ENCODE measurements at places on chromosomes 6 and 20.

- DNase-seq, result no peak
Observed at GRCh38 chr6:137025786-137026730, 18.7 kb downstream of the IL20RA start.

- no peak for DNase-seq
Observed at GRCh38 chr6:137706083-137706750, 160.8 kb upstream of the TNFAIP3 start.

GRCh38 chr6:43999628-44000027 lies 127.6 kb downstream of the MRPL14 start:
- DNase-seq, result no peak

DNA sequence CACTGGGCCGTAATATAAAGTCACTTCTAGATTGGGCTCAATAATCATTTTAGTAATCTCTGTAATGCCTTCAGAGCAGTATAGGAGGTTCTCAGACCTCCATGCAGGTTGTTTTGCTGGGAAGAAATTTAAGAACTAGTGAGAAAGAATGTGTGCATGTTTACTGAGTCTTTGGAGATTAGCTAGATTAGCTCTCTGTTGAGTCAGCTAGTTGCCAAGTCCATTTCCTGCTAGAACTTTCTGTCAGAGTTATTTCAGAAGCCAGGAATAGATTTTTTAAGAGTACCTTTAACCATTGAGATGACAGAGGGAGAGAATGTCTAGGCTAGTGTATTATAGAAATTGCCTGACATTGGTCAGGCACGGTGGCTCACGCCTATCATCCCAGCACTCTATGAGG lies 33.3 kb downstream of the ORC3 start:
- no peak for DNase-seq

- no peak for DNase-seq
Observed at GRCh38 chr6:411402-412145, 20.0 kb downstream of the IRF4 start.

DNA sequence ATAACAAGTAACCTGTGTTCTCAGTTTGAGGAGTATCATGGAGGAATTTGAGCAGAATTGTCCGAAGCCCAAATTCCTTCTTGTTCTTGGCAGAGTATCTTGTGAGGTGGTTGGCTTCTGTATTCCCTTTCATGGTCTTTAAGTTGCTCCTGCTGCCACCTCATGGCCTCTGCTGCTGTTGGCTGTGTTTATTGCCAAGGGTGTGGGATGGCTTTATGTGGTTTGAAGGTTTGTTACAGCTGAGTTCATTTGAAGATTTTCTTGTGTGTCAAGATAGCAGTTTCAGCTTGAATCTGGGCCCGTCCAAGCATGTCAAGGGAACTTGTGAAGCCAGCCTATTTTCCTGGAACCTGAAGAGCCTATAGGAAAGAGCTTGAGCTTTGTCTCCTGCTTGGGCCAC lies 20.2 kb upstream of the TTK start:
- no peak for DNase-seq

DNA sequence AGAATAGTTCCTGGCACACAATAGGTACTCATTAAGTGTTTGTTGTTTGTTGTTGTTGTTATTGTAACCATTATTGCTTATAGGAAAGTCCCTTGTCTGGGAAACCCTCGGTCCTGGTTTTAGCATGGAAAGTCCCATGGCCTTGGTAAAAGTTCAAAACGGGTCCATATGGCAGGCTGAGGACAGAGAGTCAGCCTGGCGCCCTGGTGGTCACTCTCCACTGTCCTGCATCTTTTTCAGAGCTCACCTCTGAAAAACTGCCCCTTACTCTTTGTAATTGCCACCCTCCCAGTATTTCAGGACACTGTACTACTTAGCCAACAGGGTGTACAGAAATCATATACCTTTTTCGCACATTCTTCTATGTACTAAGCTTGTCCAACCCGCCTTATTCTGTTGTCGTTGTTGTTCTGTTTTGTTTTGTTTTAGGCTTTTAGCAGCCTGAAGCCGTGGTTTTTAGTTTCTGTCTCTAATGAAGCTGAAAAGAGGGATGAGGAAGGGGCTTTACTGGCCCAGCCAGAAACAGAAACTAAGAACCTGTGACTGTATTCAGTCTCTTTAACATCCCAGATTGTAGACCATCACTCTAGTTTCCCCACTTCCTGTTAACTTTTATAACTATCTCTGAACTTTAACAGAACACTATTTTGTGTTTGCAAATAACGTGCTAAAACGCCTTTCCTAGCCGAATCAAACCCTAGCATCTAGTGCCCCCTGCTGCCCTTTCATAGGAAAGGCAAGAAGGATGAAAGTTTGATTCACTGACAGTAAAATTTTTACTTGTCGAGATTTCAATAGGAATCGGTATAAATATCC lies 7.6 kb upstream of the TMEM14A start:
- peak; percentile 38 for DNase-seq

DNA sequence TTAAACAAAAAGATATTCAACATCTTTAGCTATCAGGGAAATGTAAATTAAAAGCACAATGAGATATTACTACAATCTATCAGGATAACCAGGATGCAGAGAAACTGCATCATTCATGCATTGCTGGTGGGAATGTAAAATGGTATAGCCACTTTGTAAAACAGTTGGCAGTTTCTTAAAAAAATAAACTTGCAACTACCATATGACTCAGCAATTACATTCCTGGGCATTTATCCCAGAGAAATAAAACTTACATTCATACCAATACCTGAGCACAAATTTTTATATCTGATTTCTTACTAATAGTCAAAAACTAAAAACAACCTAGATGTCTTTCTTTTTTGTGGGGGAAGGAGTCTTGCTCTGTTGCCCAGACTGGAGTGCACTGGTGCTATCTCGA lies 190.3 kb upstream of the TAB2 start:
- DNase-seq, result no peak

GRCh38 chr6:4320860-4321259 lies 185.5 kb upstream of the ECI2 start:
- no peak for DNase-seq

DNA sequence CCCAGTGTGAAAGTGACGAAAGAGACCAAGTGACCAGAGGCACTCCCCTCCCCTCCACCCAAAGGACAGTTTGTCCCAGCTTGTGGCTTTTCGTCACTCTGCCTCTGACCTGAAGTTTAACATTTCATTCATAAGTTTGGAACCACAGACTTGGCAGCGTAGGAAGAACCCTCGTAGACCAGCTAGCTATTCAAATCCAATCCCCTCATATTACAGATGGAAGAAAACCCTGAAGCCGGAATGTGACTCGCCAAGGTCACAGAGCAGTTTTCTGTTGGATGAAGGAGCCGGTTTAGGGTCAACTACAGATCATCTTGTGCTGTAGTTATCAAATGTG lies 3.9 kb upstream of the SYS1 start:
- no peak for DNase-seq
